ENCODE measurements at places on chromosomes 2 and 18.

DNA sequence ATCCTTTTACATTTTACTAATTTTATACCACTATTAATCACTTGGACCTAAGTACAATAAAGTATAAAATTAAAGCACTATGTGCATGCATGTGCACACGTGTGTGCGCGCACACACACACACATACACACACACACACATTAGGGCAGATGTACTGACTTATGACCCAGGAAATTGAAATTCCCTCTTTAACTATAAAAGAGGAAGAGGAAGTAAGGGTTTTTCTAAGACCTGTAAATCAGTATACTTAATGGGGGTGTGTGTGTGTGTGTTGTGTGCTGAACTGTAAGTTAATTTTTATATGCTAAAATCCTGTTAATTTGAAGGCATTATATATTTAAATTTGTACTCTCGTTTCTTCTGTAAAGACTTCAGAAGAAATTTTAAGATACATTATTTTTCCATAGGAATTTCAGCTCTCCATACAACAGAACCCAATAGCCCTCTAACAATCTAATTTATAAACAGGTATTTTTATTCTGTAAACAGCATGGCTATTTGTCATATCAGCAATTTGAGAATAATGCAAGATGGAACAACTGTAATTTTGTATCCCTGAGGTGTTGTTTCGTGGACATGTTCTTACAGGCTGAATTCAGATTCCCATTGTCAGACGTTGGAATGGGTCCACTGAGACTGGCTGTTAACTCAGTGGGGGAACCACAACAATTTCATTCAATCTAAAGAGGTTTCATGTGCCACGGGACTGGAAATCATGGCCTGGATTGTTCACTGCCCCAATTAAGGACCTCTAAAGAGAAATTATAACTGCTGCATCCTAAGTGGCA is 90.9 kb downstream of the PLA2R1 start:
- DNase-seq: no peak

DNA sequence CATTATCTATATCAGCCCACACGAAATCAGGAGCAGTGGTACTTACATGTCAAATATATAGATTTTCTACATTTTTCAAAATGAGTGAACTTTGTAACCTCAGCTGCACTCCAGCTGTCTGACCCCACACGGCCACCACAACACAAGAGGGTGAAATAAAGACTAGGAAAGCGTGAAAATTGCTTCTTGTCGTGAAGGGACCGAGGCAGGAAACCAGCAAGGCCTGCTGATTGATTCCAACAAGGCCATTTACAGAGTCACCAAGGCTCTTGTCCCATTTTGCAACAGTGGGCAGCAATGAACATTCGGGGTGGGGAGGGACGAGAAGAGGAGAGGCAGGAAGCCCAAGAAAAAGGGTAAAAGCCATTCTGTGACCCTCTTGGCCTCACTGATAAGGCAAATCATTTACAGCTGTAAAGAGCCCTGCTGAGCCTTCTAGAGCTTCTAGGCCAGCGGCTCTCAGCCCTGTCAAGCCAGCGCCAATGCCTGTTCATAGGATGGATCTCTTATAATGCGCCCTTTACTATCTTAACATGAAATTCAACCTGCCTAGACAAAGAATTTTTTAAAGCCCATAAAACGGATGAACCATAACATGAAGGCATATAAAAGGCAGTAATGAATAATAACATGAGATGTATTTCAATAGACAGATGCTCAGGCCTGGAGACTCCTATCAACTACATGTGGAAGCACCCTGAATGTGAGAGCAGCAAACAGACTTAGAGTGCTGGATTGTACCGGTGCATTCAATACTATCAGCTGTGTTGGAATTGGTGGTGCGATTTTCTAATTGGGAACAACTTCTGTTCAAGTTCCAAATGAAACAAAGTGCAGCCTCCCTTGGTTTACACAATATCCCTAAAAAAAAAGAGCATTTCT is 269.0 kb downstream of the CDCA7 start:
- DNase-seq: no peak

- no peak for DNase-seq
These were observed 175.7 kb upstream of the HAAO start for GRCh38 chr2:42967959-42968674.

GRCh38 chr2:56185582-56186046 is 1.8 kb downstream of the CCDC85A start:
- DNase-seq: no peak

- no peak for DNase-seq
These were observed 3.0 kb upstream of the OSBPL1A start for GRCh38 chr18:24400587-24400986.

Measured in CD8-positive, alpha-beta T cell (primary cell).